Caki2 (cell line): ENCODE measurements at places on chromosomes 2 and 18. TPM values are rescaled to one million over a fixed set of nuclear protein-coding genes. Genes with fewer than 3 reads are reported as not detected.

The KRTCAP3 gene
- not detected in 2 replicates for total RNA-seq

The KCNE4 gene
- total RNA-seq, result not detected in 2 replicates

The FASTKD1 gene
- 10.8 and 14.0 TPM in 2 replicates for total RNA-seq

The TMEM198 gene
- 4.5 and 9.3 TPM in 2 replicates for total RNA-seq

The COBLL1 gene
- total RNA-seq, result 4.1 and 16.4 TPM in 2 replicates

The MDH1B gene
- total RNA-seq, result 5.2 and 5.4 TPM in 2 replicates

The FSIP2 gene
- 0.03 TPM in 1 of 2 replicates, not detected in the other for total RNA-seq

The ITGB6 gene
- total RNA-seq, result 17.4 and 41.1 TPM in 2 replicates

The SCYGR4 gene
- not detected in 2 replicates for total RNA-seq

The PRKAG3 gene
- not detected in 2 replicates for total RNA-seq

The ASB18 gene
- total RNA-seq, result not detected in 2 replicates

The RPRD1A gene
- total RNA-seq, result 25.1 and 37.3 TPM in 2 replicates

The QPCT gene
- 8.5 and 12.1 TPM in 2 replicates for total RNA-seq

The PSTPIP2 gene
- not detected in 2 replicates for total RNA-seq

The SLC14A1 gene
- not detected in 2 replicates for total RNA-seq

The ABCG5 gene
- total RNA-seq, result 0.14 TPM in 1 of 2 replicates, not detected in the other

The TTC31 gene
- total RNA-seq, result 10.6 and 19.9 TPM in 2 replicates

The TUBA3E gene
- not detected in 2 replicates for total RNA-seq

The TUBB8B gene
- not detected in 2 replicates for total RNA-seq

The ADGRF3 gene
- 0.23 and 0.68 TPM in 2 replicates for total RNA-seq

The PAX8 gene
- 50.7 and 89.7 TPM in 2 replicates for total RNA-seq

The DTNB gene
- total RNA-seq, result 6.3 and 12.3 TPM in 2 replicates

The TMEM17 gene
- 5.4 and 5.8 TPM in 2 replicates for total RNA-seq

The SLC30A3 gene
- not detected in 2 replicates for total RNA-seq

The MREG gene
- total RNA-seq, result 9.7 and 12.0 TPM in 2 replicates

The PRR30 gene
- not detected in 2 replicates for total RNA-seq

The NEB gene
- total RNA-seq, result 0.51 TPM in 1 of 2 replicates, not detected in the other

The TEX44 gene
- total RNA-seq, result not detected in 2 replicates

The SERPINB4 gene
- not detected in 2 replicates for total RNA-seq

The TSHZ1 gene
- total RNA-seq, result 9.2 and 10.4 TPM in 2 replicates

The LYPD1 gene
- total RNA-seq, result 280 and 308 TPM in 2 replicates

The RND3 gene
- total RNA-seq, result 80.0 and 83.4 TPM in 2 replicates

The PARD6G gene
- 1.2 and 1.3 TPM in 2 replicates for total RNA-seq

The FAM168B gene
- 108 and 133 TPM in 2 replicates for total RNA-seq

The POTEJ gene
- total RNA-seq, result not detected in 2 replicates

The SPATA3 gene
- not detected in 2 replicates for total RNA-seq

The EPB41L3 gene
- total RNA-seq, result 1.6 TPM in 1 of 2 replicates, not detected in the other

The SERPINB12 gene
- total RNA-seq, result not detected in 2 replicates

The ANO7 gene
- total RNA-seq, result 1.1 TPM in 1 of 2 replicates, not detected in the other

The VWC2L gene
- not detected in 2 replicates for total RNA-seq

The ACKR3 gene
- total RNA-seq, result 24.1 and 27.2 TPM in 2 replicates

The AP1S3 gene
- 43.9 and 52.9 TPM in 2 replicates for total RNA-seq

The CABYR gene
- 12.3 and 39.6 TPM in 2 replicates for total RNA-seq

The MCFD2 gene
- 135 and 173 TPM in 2 replicates for total RNA-seq

The EPAS1 gene
- 3.7 and 4.0 TPM in 2 replicates for total RNA-seq
